ENCODE measurements at places on chromosomes 1 and 21.
A peak's percentile ranks its signal among the peaks of the same experiment; 100 is the strongest.

DNA sequence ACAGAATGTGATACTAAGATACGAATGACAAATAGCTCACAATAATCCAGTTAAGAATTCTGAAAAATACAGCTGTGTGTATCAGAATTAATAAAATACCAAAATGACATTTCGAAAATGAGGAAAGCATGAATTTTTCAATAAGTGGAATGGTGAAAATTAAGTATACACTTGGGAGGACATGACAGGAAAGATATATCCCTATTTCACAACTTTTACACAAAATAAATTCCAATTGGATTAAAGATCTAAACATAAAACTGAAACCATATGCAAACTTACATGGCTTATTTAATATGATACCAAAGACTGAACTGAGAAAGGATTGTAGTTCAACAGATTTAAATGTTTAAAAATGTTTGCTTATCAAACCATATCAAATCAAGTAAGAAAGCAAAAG lies 510.4 kb upstream of the ADAMTS5 start:
- no peak for DNase-seq

DNA sequence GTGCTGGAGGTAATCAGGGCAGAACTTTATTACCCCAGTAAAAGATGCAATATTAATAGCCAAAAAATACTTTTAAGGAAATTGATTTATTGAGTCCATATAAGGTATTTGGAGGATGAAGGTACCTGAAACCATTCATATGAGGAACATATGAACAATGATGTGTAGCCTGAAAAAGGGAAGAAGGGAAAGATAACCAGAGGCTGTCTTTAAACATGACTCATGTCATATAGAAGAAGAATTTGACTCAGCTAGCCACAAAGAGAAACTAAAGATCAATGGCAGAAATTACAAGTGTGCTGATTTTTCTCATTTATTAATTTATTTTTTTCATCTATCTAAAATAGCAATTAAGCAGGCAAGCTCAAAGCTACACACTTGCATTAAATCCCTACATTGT lies 136.2 kb upstream of the DUSP10 start:
- DNase-seq = no peak

GRCh38 chr1:194076646-194077045 lies 890.2 kb upstream of the B3GALT2 start:
- no peak for DNase-seq

DNA sequence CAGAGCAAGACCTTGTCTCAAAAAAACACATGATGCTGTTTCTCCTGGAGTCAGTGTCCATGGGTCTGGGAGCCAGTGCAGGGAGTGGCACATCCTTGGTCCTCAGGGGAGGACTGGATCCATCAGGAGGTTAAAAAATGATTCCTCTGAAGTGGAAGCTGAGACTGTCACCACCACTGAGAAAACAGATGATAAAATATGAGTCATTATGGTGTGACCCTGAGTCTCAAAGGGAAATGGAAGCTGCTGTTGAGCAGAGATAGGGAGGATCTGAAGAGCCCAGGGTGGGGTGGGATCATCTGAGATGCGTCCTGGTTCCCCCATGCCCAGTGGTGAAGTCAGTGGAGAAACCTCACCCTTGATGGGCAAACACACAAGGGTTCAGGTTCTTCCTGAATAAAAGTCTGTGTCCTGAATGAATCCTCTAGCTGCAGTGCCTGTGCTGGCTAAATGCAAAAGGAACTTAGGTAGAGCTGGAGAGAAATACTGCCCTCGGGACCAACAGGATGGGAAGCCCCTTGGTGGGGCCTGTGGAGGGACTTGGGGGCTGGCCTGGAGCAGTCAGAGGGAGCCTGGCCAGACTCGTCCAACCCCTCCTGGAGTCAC lies 61.6 kb upstream of the TENT5B start:
- DNase-seq = no peak

- DNase-seq = no peak
Observed at GRCh38 chr21:45855248-45855811, 126.2 kb upstream of the COL6A1 start.

- DNase-seq = no peak
Observed at GRCh38 chr1:224809613-224810012, 119.9 kb upstream of the DNAH14 start.

- no peak for DNase-seq
Observed at GRCh38 chr21:45983981-45984551, 2.5 kb downstream of the COL6A1 start.

DNA sequence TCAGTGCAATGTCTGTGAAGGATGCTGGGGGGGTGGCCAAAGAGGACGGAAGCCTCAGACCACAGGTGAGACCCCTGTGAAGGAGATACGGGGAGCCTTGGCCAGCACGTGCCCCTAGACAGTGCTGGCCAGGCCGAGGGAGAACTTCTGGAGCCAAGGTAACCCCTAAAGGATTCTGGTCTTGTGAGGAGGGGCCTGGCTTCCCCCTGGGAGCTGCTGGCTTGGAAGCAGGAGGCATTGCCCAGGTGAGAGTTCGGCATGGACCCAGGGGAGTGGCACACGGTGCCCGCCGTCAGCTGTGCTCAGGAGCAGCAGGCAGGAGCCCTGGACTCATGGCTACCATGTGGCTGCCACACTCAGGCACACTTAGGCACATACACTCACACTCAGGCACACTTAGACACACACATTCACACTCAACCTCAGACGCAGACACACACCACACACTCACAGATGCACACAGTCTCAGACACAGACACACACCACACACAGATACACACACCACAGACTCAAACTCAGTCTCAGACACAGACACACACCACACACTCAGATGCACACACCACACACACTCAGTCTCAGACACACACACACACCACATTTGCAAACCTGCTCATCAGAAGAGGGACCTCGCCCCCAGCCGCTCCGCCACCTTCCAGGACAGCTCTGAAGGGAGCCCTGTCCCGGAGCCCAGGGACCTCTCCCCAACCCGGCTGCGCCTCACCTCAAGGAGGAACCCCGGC lies 1.1 kb upstream of the COL6A2 start:
- DNase-seq = no peak

DNA sequence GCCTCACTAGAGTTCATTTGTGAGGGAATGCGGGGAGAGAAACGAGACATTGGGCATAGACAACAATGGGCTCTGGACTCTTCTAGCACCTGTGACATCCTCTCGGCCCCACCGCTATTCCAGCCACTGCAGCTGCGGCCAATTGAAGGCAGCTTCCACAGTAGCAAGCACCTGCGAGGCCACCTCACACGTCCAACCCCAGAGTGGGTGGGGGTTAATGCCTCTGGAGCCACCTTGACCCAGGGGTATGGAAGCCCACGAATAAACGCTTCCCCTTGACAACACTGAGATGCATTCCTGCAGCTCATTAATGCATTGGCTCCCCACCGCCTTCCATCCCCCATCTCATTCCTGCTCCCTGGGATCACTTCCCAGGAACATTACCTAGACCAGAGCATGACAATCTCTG lies 104.4 kb downstream of the GLIS1 start:
- DNase-seq = no peak

DNA sequence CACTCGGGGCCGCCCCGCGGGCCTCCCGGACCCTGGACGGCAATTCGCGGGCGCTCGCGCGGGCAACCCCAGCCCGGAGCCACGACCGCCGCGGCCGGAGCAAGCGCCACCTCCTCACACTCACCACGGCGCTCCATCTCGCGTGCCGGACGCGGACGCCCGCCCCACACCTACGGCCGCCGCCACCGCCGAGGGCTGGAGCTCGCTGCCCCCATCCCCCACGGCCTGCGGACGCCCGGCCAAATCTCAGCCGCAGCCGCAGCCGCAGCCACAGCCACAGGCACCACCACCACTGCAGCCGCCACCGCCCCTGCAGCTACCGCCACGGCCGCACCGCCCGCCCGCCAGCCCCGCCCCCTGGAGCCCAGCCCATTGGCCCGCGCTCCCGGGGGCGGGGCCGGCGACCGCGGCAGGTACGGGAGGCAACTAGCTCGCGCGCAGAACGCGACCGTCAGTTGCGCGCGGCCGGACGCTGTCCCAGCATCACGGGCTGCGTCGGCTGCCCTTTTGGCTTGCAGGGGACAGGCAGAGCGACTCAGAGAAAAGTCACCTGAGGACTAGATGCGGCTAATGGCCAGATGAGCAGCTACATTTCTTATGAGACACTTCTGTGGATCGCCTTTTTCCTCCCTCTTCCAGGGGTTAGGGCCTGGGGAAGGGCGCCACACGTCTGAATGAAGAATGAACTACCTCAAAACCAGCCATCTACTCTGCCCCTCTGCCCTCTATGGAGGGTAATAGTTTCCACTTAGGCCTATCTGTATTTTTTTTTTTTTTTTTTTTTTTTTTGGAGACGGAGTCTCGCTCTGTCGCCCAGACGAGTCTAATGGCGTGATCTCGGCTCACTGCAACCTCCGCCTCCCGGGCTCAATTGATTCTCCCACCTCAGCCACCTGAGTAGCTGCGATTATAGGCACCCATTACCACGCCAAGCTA lies at the start of gene ARHGAP29:
Gene ARHGAP29, minus strand, starts transcription at position 294 of the 936 bp plus-strand sequence. CDS start 5,973 bp downstream, outside the sequence.
- DNase-seq = peak; percentile 31

- no peak for DNase-seq
Observed at GRCh38 chr21:38533887-38534286, 35.6 kb upstream of the ERG start.

DNA sequence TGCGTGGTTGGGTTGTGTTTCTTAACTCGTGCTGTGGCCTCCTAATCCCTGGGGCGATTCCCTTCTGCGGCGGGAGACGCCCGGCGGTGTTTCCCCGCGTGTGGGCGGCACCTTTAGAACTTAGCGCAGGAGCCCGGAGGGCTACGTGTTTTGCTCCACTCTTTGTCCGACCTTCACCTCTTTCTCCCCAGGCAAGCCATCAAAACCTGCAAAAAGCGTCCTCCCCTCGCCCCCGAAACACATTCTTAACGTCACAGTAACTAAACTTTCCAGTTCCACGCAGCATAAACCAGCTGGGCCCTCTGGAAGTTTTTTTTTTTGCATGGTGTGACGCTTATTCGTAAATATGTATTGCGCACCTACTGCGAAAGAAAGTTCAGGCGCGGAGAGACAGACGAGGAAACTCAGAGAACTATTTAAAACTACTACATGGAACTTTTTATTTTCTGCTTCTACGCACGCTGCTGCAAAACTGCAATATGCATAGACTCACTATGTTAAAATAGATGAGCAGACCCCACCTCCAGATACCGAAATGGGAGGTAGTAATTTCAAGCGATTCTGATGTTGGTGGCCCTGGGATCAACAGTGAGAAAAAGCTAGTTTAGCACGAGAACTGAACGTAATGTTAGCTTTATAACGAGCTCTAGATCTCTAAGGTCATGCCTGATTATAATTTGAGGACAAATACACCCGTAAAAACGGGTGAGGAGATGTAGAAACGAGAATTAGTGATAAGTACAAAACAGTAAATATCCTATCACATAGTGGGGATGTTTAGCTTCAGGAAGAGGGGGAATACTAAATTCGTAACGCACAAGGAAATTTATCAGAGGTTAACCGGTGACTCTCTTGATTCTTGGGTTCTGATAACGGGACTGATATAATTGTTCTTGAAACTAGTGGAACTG lies 920 bp downstream of the MTR start:
- no peak for DNase-seq

GRCh38 chr1:164510435-164510834 lies 48.5 kb upstream of the PBX1 start:
- DNase-seq = no peak

DNA sequence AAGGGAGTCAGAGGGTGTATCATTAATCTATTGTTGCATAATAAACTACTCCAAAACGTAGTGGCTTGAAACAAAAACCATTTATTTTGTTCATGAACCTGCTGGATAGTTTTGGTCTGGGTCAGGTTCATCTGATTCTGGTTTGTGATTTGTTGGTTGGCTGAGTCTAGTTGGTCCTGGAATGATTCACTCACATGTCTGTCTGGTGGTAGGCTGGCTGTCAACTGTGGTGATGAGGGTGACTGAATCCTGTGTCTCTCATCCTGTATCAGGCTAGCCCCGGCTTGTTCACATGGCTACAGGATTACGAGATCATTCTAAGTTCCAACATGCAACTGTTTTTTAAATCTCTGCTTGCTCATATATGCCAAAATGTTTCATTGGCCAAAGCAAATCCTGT lies 22.5 kb upstream of the SIKE1 start:
- DNase-seq = no peak

GRCh38 chr1:216665856-216666255 lies 57.4 kb downstream of the ESRRG start:
- DNase-seq = no peak

DNA sequence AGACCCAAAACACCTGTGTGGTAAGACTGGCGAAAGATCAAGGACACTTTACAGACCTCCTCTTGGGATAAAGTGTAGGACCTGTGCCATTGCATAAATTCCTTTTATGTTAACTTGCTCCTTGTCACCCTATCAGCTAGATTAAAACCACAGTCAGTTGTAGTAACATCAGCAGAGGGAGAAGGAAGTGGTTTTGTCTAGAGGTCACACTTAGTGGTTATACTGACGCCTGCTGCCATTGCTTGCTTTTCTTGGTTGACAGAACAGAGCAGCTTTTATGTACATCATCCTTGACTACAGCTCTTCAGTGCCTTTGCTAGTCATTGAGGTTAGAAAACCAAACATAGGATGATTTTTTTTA lies 101.4 kb downstream of the PBX1 start:
- no peak for DNase-seq
